ENCODE measurements at places on chromosomes 7 and 10.
A peak's percentile ranks its signal among the peaks of the same experiment; 100 is the strongest.

DNA sequence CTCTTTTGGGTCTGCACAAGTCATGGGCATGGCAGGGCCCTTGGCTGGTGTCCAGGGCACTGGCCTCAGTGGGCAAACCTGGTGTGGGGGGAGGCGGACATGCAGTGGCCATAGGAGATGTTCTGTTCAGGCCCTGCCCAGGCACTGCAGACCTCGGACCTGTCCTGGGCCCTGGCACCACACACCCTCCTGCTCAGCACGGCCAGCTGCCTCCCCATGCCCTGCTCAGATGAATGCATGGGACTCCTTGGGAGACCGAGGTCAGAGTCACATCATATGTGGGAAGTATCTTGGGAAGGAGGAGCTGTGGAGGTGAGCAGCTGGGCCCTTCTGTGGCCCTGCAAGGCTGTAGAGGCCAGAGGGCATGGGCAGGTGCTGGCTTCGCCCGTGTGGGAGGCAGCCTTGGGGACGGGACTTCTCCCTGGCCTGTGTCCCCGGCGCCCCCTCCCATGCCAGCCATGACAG lies 130.8 kb downstream of the VIPR2 start:
- no peak for DNase-seq

DNA sequence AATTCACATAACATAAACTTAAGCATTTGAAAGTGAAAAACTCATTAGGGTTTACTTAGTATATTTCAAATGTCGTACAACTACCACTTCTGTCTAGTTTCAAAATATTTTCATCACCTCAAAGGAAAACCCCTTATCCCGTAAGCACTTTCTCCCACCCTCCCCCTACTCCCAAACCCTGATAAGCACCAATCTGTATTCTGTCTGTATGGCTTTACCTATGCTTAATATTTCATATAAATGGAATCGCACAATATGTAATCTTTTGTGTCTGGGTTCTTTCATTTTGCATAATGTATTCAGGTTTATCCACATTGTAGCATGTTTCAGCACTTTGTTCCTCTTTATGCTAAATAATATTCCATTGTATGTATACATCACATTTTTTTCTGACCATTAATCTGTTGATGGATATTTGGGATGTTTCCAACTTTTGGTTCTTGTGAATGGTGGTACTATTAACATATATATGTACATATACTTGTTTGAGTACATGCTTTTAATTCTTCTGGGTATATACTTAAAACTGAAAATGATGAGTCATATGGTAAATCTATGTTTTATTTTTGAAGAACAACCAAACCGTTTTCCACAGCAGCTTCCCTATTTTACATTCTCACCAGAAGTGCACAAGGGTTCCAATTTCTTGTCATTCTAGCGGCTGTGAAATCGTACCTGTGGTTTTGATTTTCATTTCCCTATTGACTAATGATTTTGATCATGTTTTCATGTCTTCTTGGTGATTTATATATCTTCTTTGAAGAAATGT lies 6.2 kb upstream of the STARD3NL start:
- no peak for DNase-seq

DNA sequence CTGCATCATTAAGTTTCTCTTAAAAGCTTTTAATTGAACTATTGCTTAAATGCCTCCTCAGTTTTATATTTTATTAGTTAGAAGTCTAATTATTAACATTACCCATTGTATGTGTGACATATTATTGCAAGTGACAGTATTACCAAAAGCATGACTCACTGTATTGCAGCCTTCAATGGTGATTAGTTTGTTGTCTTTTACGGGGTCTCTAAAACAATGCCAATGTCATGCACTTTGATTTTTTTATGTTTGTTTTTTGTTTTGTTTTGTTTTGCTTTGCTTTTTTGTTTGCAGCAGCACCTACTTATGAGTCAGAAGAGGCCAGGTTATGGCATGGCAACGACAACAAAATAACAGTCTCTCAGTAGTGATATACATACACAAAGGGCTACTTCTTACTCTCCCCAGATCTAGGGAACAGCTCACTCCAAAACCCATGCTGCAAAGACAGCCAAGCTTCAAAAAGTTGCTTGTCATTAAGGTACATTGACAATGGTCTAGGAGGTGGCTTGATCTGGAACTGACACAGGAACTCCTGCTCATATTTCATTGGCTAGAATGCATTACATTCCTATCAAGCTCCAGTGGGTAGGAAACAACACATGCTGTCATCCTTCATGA lies 293.7 kb upstream of the POM121L12 start:
- DNase-seq: no peak

GRCh38 chr10:78964952-78965633 lies 103.7 kb upstream of the ZMIZ1 start:
- DNase-seq: no peak

GRCh38 chr7:111802194-111802772 lies 240.0 kb upstream of the IMMP2L start:
- no peak for DNase-seq

- DNase-seq: no peak
These were observed 105.2 kb upstream of the PDLIM1 start for GRCh38 chr10:95395947-95396449.

- no peak for DNase-seq
These were observed 315.2 kb downstream of the GATA3 start for GRCh38 chr10:8369666-8370065.

GRCh38 chr7:70655694-70656093 lies 476.2 kb upstream of the GALNT17 start:
- no peak for DNase-seq

GRCh38 chr10:47264797-47265281 lies 35.2 kb upstream of the GDF10 start:
- peak; percentile 18 for DNase-seq

DNA sequence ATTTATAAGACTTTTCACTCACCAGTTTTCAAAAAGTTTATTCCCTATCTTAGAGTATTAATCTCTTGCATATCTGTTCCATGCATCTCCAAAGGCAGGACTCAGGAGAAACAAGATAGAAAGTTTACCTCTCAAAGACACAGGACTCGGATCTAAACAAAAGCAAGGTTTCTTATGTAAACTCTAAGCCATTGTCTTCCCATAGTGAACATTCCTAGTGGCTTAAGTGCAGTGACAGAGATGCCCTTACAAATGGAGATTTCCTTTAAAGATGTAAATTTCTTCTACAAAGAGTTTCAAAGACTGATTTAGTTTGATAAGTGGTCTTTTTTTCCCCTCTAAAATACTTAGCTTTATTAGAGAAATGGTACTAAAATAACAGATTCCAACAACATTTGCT lies 209.8 kb downstream of the ACTR3B start:
- DNase-seq: no peak

DNA sequence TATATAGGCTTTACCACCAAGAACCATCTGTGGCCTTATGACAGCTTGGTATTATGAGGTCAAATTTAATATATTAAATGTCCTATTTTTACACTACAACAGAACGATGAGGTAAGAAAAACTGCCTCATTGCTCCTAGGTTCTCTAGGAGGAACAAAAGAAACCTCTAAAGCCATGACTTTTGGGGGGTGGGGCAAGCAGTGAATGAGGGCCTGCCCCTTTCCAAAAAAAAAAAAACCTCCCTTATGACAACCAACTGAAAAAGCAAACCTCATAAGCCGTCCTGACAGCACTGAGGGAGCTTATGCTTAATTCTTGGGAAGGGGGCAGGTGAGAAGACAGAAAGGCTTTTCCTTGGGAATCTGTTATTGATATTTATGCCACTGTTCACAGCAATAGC lies 116.6 kb downstream of the KMT2E start:
- no peak for DNase-seq

DNA sequence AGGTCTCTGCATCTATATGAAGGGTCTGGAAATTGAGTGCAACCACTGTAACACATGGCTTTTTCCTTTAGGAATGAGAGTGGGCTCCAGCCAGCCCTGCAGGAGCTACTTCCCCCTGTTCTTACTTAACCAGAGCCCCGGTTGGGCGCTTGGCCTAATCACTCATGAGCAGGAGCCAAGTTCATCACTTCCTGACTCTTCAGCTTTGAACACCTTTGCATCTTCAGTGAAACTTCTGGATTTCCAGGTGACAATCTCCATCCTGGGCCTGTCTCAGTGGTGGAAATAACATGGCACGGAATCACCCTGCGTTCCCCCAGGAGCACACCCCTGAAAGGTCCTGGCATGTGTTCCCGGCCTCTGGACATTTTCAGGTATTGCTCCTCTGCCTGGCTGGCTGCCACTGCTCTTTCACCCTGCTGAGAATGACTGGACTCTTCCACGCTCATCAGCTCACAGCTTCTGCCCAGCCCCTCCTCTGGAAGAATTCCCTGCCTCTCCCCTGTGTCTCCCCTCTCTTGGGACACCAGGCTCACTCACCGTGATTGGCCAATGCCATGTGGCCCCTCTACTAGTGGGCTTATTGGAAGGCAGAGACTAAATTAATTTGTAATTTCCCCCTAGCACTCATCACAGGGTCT lies 229.1 kb upstream of the GRB10 start:
- no peak for DNase-seq

GRCh38 chr7:97595439-97595838 lies 136.4 kb upstream of the TAC1 start:
- no peak for DNase-seq

GRCh38 chr7:101104799-101105198 lies 19.5 kb downstream of the TRIM56 start:
- no peak for DNase-seq

GRCh38 chr10:51311228-51311627 lies 236.9 kb downstream of the PRKG1 start:
- no peak for DNase-seq

GRCh38 chr7:148398844-148399365 lies 191.7 kb upstream of the C7orf33 start:
- no peak for DNase-seq

GRCh38 chr10:117492504-117492903 lies 50.0 kb upstream of the EMX2 start:
- DNase-seq: no peak

- no peak for DNase-seq
These were observed 185.2 kb downstream of the CACNB2 start for GRCh38 chr10:18325410-18325809.

DNA sequence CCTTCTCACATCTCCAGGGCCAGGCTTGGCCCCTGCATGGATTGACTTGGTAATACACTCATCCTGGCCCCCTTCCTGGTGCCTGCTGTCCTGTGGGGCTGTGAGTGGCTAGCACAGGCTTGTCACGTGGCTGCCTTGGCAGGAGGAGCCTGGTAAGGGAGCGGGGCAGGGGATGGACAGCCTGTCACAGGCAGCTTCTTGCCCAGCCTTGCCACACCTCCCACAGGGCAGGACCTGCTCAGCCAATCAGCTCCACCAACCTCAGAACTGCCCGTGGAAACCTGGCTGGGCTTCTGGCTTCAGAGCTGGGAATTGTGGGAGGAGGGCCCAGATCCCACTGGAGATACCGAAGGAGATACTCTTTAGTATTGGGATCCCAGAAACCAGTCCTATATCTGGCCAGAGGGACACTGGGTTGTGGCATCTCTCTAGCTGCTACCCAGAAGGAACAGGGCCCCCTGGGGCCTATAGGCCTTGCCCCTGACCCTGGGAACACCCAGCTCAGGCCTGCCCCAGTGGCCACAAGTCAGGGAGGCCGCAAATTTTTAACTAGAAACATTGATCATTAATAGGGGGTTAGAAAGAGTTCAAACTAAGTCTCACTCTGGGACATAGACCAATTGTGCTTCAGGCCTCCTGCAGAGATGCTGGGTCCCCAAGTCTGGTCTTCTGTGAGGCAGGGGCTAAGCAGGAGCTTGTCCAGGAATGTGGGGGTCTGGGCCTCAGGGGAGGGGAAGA lies at the start of gene HOGA1:
HOGA1 (plus strand) TSS at position 330 of the 738 bp plus-strand sequence; CDS start at position 645, 315 bp downstream.
- no peak for DNase-seq
